ENCODE measurements at places on chromosomes 13 and 19.

- no peak for DNase-seq
Measured at GRCh38 chr13:114259374-114259773, 22.0 kb upstream of the UPF3A start.

GRCh38 chr19:33505148-33505547 lies 16.4 kb downstream of the PEPD start:
- DNase-seq: no peak

DNA sequence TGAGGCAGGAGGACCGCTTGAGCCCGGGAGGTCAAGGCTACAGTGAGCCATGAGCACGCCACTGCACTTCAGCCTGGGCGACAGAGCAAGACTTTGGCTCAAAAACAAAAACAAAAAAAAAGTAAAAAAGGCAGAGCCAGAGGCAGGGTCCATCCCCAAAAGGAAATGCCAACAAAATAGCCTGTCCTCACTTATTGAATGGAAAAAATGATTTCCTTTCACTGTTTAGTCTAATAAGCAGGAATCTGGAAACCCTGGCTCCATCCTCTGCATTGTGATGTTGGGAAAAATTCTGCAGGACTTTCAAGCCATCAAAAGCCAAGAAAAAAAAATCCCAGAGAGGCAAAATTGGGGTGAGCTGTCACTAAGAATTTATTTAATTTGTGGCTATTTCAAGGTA lies 23.2 kb downstream of the ZIC5 start:
- DNase-seq: no peak

DNA sequence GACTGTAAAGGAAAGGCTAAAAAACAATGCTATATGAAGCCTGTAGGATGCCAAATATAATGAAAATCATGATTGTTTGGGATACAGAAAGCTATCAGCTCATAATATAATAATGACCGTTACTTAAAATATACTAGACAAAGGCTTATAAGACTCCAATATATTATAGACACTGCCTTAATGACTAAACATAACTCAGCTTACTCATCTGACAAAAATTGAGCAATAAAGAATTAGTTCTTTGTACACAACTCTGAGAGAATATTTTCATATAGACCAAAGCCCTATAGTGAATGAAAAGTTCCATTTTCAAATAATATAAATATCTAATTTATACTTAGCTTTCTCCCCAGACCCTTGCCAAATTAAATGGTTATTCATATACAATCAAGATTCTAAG lies 283.3 kb downstream of the DIAPH3 start:
- no peak for DNase-seq

DNA sequence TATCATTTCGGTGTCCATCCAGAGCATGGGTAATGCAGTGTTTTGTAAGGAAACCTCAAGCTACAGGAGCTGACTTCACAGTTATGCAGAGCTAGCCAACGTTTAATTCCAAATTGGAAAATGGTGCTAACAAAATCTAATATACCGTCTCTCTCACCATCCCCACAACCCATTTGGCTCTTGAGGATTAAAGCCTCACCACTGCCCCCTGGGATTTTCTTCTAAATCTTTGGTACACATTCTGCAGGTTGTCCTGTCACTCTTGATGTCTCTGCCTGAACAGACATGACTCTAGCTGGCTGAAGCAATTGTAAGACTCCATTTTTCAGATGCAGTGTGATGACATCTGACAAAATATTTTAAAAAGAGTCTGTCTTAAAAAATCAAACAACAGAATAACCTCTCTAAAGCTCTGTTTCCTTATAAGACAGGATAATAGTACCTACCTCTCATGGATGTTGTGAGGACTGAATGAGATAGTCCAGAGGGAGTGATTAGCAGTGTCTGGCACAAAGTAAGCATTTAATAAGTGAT lies 451.8 kb downstream of the SUCLA2 start:
- DNase-seq: no peak

DNA sequence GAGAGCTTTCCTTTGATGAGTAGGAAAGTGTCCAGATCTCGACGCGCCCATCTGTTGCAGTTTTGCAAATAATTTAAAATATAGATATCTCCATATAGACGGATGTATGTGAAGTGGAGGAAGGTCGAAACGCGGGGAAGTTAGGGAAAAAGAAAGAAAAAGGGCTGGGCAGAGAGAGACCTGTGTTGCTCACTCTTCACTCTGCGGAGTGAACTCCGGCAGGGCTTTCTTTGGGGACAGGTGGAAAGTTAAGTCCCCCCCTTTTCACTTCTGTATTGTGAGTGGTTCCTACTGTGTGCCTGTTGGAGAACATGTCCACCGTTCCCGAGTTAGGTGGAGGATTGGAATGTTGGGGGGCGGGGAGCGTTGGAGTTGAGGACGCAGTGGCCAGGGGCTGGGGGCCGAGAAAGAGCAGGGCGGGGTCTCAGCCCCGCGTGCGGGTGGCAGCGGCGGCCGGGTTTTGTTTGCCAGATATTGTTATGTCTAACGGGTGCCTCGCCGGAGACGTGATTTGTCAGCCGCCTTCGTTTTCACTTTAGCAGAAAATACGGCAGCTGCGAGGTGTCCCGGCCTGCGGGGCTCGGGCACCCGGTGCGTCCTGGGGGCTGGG lies 145.1 kb upstream of the ZNF536 start:
- no peak for DNase-seq

DNA sequence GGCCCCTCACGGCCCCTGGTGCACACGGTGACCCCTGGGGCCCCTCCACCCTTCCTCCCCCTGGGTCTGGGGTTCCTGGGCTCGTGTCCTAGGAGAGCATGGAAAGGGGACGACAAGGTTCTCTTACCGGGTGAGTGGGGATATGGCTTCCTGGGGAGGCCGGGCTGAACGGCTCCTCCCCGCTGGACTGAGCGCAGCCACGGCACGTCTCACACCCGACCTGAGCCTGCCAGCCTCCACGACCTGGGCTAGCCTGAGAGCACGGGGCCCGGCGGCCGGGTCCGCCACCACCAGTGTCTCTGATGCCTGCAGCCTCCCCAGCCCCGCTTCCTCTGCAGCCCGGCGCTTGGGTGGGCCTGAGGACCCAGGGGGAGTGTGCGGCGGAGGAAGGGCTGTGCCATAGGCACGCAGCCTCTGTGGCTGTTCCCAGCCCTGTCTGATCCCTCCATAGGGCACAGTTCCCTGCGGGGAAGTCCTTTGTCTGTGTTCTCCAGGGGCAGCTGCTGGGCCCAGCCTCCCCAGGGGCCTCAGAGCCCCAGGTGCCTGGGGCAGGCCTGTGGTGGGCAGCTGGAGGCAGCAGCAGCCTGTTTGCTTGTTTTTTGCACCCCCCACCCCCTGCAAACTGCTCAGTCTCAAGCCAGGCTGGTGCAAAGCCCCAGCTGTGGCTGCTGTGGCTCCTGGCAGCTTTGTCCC lies 15.0 kb downstream of the PLIN4 start:
- no peak for DNase-seq

DNA sequence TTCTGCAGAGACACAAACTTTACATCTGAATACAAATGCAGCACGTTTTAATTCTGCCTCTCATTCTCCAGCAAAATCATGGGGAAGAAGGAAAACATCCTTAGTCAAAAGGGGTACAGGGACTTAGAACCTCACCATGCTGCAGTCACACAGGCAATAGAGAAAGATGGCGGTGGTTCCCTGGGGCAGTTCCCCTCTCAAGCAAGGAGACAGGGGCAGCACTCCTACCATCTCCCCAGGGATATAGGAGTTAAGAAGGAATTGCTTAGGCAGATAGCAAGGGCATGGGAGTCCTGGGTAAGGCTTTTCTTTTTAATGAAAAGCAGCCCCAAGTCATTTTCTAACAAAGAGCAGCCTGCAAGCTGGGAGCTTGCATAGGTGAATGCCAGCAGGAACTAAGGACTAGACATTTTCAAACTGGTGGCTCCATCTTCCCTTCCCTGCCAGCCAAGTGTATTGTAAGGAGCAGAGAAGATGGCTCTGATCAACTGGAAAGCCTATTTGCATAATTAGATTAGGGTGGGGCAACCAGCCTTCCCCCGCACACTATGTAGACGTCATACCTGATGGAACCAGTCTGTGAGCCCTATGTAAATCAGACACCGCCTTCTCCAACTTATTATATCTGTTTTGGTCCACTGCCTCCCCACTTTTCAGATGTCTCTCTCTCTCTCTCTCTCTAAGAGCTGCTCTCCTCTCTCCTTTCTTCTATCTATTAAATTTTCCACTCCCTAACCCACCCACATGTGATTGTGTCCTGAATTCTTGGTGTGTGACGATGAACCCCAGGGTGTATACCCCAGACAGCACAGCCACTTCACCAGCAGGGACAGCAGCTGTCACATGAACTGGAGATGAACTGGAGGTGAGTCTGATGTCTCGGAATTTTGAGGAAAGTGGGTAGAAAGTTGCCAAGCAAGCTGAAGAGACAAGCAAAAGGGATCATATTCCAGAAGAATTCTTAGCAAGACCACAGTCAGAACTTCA lies 514.5 kb downstream of the IRS2 start:
- no peak for DNase-seq
